Skeletal muscle tissue (tissue), 5 donors: ENCODE measurements at places on chromosomes 12 and 14. TPM values are rescaled to one million over a fixed set of nuclear protein-coding genes. Genes with fewer than 3 reads are reported as not detected.

TAS2R19 gene
- 9.9 TPM for total RNA-seq

CCDC38 gene
- not detected for total RNA-seq

PYGL gene
- 32.9 TPM for total RNA-seq

ATG2B gene
- 21.4 TPM for total RNA-seq

PMCH gene
- not detected for total RNA-seq
